Substantia nigra (tissue), 51 donors: ENCODE measurements at places on chromosomes 2 and 18.

GRCh38 chr2:186347472-186347871 is 138.6 kb upstream of the ZC3H15 start:
- no peak for DNase-seq

DNA sequence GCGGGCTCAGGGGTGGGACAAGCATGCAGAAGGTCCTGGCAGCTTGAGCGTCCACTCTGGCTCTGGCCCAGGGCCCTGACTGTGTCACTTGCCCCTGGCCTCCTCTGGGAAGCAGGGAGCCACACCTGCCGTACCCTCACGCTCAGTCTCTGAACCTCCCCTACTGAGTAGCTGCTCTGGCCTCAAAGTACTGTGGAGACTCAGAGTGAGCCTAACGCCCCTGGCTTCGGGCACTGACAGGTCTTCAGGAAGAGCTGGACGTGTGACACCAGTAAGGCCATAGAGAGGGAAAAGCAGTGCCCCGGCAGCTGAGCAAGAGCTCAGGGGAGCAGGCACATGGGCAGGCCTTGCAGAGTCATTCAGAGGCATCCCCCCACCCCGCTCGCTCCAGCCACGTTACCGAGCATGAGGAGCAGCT is 73.3 kb downstream of the SFXN5 start:
- DNase-seq: no peak

- DNase-seq: no peak
Observed at GRCh38 chr2:55986001-55986400, 62.4 kb upstream of the EFEMP1 start.

- no peak for DNase-seq
Observed at GRCh38 chr2:102291319-102292075, 19.9 kb upstream of the IL1RL1 start.

GRCh38 chr2:207235621-207236020 is 69.9 kb upstream of the KLF7 start:
- no peak for DNase-seq

DNA sequence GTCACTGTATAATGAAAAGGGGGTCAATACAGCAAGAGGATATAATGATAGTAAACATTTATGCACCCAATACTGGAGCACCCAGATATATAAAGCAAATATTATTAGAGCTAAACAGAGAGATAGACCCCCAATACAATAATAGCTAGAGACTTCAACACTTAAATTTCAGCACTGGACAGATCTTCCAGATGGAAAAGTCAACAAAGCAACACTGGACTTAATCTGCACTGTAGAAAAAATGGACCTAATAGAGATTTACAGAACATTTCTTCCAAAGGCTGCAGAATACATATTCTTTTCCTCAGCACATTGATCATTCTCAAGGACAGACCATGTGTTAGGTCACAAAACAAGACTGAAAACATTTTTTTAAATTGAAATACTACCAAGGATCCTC is 26.7 kb downstream of the ZBTB14 start:
- no peak for DNase-seq
